Hair follicular keratinocyte (primary cell): ENCODE measurements at places on chromosomes 5 and 9. TPM values are rescaled to one million over a fixed set of nuclear protein-coding genes. Genes with fewer than 3 reads are reported as not detected.

The PPP1R26 gene
- total RNA-seq: 20.7 and 30.8 TPM in 2 replicates

The WWC1 gene
- 18.3 and 21.5 TPM in 2 replicates for total RNA-seq

The IFNK gene
- total RNA-seq: 2.2 and 4.3 TPM in 2 replicates

The EGFL7 gene
- total RNA-seq: 11.1 and 18.8 TPM in 2 replicates

The ANKRD18A gene
- total RNA-seq: 0.27 and 0.70 TPM in 2 replicates

The UGT3A1 gene
- total RNA-seq: not detected in 2 replicates

The COL27A1 gene
- 10.2 and 11.0 TPM in 2 replicates for total RNA-seq

The CRHBP gene
- not detected in 2 replicates for total RNA-seq

The RNF224 gene
- total RNA-seq: 0.15 TPM in 1 of 2 replicates, not detected in the other

The GAS1 gene
- 1.5 and 3.2 TPM in 2 replicates for total RNA-seq

The DAPK1 gene
- 0.55 and 1.0 TPM in 2 replicates for total RNA-seq

The MVB12B gene
- 1.6 TPM in 2 replicates for total RNA-seq

The BAAT gene
- not detected in 2 replicates for total RNA-seq

The ALDH1A1 gene
- not detected in 2 replicates for total RNA-seq

The DPYSL3 gene
- 3.0 and 5.2 TPM in 2 replicates for total RNA-seq

The FABP6 gene
- total RNA-seq: 0.31 TPM in 1 of 2 replicates, not detected in the other

The NR5A1 gene
- not detected in 2 replicates for total RNA-seq

The SPATA31D4 gene
- total RNA-seq: not detected in 2 replicates

The ARSI gene
- 12.7 and 16.7 TPM in 2 replicates for total RNA-seq

The ARID3C gene
- 0.31 TPM in 1 of 2 replicates, not detected in the other for total RNA-seq

The PRR16 gene
- 0.39 and 0.42 TPM in 2 replicates for total RNA-seq

The EQTN gene
- 0.23 TPM in 1 of 2 replicates, not detected in the other for total RNA-seq

The PCDHB7 gene
- not detected in 2 replicates for total RNA-seq

The PGM5 gene
- total RNA-seq: not detected in 2 replicates

The DNAH5 gene
- total RNA-seq: 0.23 and 0.38 TPM in 2 replicates

The SPATA6L gene
- 0.15 and 1.6 TPM in 2 replicates for total RNA-seq

The CBY3 gene
- total RNA-seq: not detected in 2 replicates

The NEUROG1 gene
- total RNA-seq: not detected in 2 replicates

The PCDHB8 gene
- total RNA-seq: not detected in 2 replicates

The SLC46A2 gene
- not detected in 2 replicates for total RNA-seq

The AP3B1 gene
- 36.0 and 55.4 TPM in 2 replicates for total RNA-seq

The CDH10 gene
- 0.15 TPM in 1 of 2 replicates, not detected in the other for total RNA-seq

The HK3 gene
- total RNA-seq: not detected in 2 replicates

The FOXD4 gene
- 0.08 and 0.65 TPM in 2 replicates for total RNA-seq

The AK8 gene
- total RNA-seq: 0.39 and 0.46 TPM in 2 replicates

The SLC23A1 gene
- total RNA-seq: not detected in 2 replicates

The GGTA1 gene
- total RNA-seq: not detected in 2 replicates

The SGCD gene
- not detected in 2 replicates for total RNA-seq

The LECT2 gene
- total RNA-seq: not detected in 2 replicates

The SPINK13 gene
- total RNA-seq: not detected in 2 replicates

The GMCL2 gene
- not detected in 2 replicates for total RNA-seq
